Activated naive CD8-positive, alpha-beta T cell treated with anti-CD3 and anti-CD28 coated beads, Interleukin-2, amount 50 U/mL, for 16 hours (primary cell): ENCODE measurements at places on chromosomes 7 and 10.

GRCh38 chr7:50466815-50467585, 16.9 kb upstream of the FIGNL1 start:
- DNase-seq, result no peak

DNA sequence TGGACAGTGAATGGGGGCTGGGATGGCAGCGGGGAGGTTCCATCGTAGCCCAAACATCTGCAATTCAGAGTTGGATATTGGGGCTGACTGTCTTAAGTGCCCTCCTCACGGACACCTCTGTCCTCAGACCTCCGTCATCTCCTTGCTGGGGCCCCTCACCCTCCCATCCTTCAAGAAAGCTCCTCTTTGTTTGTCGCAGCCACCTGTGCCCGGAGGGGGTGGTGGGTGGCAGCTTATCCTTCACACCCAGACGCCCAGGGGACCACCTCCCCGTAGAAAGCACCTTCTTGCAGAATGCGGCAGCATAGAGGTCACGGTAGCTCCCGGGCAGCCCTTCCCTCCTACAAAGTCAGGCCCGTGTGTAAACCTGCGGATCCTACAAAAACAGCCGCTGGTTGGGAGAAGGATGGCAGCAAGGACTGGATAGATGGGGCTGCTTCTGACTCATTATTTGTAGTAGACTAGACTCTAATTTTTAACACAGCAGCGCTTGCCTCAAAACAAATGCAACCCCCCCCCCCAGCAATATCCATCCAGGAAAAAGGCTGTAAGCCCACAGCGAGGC, 1.3 kb upstream of the PTPRN2 start:
- no peak for DNase-seq

GRCh38 chr10:11205030-11205772, 187.5 kb downstream of the CELF2 start:
- no peak for DNase-seq

DNA sequence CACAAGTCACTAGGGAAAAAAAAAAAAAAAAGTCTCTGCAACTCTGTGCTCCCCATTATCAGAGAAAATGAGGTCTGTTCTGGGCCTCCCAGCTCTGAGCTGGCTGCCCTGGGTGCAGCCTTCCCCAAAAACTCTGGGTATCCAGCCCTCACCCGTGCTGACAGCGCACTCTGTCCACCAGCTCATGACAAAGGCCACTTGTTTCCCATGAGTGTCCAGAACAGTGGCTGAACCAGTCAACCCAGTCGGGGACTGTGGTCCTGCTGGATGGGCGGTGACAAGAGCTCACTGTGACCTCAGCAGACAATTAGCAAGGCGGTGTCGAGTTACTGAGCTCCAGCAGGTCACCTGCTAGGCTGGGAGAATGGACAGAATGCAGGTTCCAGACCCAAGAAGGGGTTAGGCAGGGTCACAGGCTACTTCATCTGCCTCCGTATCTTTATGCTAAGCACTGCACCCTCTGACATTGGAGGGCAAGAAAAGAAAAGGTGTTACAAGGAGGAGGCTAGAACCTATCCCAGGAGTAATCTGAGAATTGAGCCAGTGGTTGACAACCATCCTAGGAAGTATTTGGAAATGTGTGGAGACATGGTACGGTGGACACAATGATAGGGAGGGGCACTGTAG, 37.2 kb downstream of the DLG5 start:
- DNase-seq, result no peak

DNA sequence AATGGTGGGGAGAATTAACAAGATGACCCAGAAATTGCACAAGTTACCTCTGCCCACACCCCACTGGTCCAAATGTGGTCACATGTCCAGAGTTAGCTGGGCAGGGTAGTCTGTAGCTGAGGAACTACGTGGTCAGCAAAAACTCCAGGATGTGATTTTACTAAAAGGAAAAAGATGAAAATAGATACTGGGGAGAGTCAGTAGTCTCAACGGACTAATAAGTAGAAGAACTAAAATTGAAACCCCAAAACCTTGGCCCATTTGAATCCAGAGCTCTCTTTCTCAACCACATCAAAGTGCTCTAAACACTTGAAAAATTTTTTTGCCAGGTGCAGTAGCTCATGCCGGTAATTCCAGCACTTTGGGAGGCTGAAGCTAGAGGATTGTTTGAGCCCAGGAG, 146.3 kb downstream of the SKIDA1 start:
- DNase-seq, result no peak

GRCh38 chr7:146175716-146176115, 59.1 kb downstream of the CNTNAP2 start:
- DNase-seq, result no peak

GRCh38 chr7:154306036-154306435, 253.8 kb downstream of the DPP6 start:
- no peak for DNase-seq

DNA sequence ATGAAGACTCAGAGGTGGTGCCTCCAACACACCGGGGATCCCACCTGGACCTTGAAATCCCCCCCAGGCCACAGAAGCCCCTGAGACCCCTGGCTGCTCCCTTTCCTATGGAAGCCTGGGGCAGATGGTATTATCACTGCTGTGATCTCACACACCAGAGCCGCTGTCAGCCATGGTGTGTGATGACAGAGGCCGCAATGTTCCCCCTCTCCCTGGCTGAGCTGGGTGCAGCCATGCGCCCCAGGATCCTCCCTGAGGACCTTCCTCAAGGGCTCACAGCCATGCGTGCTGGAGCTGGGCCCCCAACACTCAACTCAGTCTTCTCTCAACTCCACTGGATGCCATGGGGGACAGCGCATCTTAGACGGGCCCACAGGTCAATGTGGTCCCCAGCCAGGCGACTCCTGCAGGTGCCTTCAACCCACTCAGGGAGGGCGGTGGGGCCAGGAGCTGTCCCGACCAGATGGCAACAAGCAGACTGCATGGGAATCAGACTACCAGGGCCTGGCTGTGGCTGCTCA, 44.9 kb downstream of the VIPR2 start:
- DNase-seq, result no peak

DNA sequence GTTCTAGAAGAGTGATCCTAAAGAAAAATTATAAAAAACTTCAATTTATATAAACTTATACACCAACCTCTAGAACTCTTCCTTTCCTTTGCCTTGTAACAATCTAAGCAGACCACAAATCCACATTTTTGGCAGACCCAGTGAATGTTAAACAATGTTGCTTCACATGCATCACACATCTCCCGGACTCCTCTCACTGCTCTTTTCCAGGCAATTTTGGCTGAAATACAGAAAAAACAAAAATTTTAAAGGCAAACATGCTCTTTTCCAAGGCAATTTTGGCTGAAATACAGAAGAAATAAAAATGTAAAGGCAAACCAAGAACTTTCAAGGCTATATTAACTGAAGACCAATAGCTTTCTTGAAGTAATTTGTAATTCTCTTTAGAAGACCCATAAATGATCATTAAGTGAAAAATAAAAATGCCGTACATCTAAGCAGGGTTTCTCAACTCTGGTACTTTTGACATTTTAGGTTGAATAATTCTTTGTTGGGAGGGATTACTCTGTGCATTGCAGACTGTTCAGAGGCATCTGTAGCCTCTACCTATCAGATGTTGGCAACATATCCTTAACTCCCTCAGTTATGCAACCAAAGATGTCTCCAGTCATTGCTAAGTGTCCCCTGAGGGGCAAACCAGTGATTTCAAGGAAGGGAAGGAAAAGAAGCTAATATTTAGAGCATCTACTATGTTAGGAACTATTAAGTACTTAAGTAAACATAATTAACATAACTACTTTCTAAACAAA, 64.4 kb downstream of the NRBF2 start:
- DNase-seq, result no peak

GRCh38 chr10:61992671-61993668, 91.5 kb downstream of the ARID5B start:
- DNase-seq, result no peak
